NCI-H1417 treated with DMSO at 0.1 percent for 48 hours (cell line): ENCODE measurements at places on chromosomes 11 and 22.

DNA sequence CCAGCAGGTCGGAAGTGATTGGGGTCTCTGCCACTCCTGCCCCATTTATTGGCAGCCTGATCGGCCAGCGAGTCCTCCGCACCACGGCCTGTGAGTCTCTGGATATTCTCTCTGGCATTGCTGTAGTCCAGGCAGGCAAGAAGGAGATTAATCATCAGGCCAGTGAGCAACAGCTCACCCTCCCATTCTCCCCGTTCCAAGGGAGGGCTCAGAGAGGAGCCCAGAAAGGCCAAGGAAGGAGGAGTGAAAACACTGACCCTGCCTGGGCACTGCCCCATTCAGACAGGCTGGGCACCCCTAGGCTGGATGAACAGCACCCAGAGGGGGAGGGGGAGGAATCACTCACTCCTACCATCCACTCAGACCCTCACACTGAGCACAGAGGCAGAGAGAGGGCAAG, 3.1 kb downstream of the SAA2 start:
- no peak for DNase-seq

DNA sequence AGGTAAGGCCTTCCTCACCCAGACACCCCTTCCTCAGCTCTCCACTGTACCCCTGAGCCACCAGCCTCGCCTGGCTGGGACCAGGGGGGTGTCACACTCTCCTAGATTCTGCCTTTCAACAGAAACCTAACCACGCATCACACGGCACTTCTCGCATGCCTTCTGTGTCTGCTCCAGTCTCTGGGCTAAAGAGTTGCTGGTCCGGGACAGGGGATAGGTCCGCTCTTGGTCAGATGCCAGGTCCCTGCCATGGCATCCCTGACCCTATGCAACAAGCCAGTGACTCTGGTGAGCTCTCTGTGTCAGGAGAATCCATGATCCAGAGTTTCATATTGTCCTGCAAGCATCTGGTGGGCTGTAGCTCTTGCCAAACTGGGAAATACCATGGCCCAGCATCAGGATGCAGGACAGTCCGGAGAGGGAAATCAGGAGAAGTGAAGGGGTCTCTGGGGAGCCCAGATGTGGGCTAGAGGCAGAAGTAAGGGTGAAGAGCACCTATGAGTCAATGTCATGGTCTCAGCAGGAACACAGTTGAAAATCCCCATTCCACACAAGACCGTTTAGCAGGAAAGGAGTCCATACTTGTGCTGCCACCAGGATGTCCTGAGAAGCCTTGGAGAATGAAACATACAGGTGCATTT, 14.1 kb downstream of the IGLL5 start:
- no peak for DNase-seq

GRCh38 chr11:100870138-100870537, 183.1 kb downstream of the ARHGAP42 start:
- no peak for DNase-seq

DNA sequence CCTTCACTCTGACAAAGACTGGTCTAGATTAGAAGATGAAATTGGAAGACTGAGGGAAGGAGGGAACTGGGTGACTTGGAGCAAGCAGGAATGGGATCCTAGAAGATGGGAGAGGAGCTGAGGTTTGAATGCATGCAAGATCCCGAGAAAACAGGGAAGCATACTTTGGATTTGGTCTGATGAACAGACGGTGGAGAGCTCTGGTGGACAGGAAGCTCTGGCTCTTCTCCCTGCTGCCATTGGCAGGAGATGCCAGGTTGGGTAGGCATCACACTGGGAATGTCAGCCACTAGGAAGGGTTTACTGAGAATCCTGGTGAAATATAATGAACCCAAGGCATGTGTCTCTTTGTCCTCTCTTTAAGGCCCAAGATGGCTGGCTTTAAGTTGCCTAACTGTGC, 16.5 kb downstream of the NAV2 start:
- DNase-seq = no peak

- no peak for DNase-seq
Measured at GRCh38 chr22:26542831-26543230, 30.6 kb upstream of the TFIP11 start.

GRCh38 chr11:3088806-3089205, 31.6 kb upstream of the CARS1 start:
- no peak for DNase-seq

DNA sequence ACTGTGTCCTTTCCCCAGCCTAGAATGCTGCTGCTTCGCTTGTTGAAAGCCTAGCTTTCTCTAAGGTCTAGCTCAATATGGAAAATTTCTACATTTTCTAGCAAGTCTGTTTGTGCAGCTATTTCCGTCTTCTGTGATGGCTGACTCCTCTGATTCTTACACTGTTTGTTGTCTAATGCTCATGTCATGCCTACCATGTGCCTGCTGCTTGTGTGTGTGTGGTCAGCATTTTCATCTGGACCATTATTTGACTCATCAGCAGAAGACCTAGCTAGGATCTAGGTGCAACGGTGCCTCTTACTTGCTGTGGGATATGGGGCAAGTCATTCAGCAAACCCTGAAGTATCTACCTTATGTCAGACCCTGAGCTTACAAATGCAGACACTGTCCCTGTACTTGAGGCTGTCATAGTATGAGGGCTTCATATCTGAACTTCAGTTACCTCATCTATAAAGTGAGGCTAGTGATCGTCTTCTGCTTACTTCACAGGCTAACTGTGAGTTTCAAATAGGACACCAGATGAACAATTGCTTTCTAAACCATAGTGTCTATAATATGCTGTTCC, 86.5 kb upstream of the MYO18B start:
- DNase-seq = no peak

GRCh38 chr11:71064183-71064582, 188.2 kb downstream of the SHANK2 start:
- DNase-seq = no peak

DNA sequence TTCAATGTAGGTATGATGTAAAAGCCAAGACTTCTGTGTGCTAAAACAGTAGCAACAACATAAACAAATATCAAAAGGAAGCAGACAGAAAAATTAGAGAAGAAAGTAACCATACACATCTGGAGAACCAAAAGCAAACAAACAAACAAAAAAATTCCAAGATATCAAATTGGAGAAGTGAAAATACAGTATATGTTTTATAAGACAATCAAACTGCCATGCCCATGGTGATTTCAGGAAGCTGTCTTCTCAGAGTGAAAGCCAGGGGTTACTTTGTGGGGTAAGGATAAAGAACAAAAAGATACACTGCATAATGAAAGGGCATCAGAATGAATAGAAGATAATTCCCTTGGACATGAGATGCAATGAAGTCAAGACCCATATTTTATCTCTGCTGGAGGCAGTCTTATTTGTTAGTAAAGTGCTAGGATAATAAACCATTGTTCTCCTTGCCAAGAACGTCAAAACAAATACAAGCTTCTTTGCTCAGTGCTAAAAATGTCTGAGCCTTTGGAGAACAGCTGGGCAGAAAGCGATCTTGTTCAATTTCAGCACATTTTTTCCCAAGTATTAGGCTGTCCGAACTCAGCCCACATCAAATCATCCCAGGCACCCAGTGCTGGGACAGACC, 38.1 kb upstream of the LDLRAD3 start:
- no peak for DNase-seq

GRCh38 chr22:18999008-18999407, 62.9 kb upstream of the PRODH start:
- DNase-seq = no peak

GRCh38 chr11:9253086-9253485, 12.1 kb downstream of the DENND5A start:
- no peak for DNase-seq

GRCh38 chr11:31847761-31848160, 36.6 kb upstream of the PAX6 start:
- DNase-seq = no peak

DNA sequence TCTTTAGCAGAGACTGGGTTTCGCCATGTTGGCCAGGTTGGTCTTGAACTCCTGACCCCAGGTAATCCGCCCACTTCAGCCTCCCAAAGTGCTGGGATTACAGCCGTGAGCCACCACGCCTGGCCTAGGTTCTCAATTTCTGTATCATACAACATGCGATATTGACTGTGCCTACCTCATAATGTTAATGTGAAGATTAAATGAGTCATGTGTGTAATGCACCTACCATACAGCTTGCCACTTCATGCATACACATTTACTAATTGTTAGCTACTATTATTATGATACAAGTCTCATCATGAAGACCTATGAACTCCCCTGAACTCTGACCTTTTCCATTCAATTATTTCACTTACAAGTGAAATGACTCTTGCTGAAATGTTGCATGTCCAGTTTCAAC, 25.7 kb downstream of the AGBL2 start:
- DNase-seq = no peak

DNA sequence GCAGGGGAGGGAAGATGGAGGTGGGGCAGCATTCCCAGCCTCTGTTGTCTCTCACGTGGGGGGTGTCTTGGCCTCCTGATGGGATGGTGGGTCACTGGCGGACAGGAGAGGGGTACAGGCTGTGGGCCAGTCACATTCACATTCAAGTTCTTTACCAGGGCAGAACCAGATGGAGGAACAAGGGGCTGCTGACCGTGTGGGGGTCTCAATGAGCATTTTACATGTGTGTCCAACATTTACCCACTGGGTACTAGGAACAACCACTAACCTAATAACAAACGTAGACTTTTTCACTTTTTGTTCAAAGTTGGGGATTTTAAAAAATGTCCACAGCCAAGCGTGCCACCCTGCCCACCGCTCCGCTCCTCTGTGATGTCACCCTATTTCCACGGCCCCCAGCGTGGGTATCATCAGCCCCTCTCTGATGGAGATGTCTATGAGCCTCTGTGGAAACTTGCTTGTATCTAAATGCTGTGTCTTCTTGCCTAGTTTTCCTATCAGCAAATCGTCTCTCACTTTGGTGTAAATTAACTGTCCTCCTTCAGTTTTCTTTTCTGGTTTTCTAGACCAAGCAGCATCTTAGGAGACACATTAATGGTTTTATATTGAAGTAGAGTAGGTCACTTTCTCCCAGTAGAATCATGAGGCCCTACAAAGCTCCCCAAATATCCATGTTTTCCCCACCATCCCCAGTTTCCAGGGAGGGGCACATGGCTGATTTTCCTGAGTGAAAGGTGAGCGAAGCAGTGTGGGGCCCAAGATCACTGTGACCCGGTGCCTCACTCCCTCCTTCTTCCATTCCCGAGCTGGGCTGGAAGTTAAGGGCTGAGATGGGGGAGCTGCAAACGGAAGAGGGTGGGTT, 936.7 kb downstream of the BRD1 start:
- no peak for DNase-seq

DNA sequence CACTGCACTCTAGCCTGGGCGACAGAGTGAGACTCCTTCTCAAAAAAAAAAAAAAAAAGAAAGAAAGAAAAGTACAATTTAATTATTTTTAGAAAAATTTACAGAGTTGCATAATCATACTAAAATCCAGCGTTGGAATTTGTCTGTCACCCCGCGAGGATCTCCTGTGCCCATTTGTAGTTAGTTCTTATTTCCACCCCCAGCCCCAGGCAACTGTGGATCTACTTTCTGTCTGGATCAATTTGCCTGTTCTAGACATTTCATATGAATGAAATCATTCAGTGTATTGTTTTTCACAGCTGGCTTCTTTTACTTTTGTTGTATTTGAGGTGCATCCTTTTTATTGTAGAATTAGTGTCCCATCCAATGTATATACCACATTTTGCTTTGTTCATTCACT, 102.6 kb upstream of the RASSF10 start:
- no peak for DNase-seq

- DNase-seq = no peak
Measured at GRCh38 chr11:87447606-87448005, 409.9 kb downstream of the TMEM135 start.

- DNase-seq = no peak
Measured at GRCh38 chr22:45091254-45091854, 72.4 kb upstream of the NUP50 start.

DNA sequence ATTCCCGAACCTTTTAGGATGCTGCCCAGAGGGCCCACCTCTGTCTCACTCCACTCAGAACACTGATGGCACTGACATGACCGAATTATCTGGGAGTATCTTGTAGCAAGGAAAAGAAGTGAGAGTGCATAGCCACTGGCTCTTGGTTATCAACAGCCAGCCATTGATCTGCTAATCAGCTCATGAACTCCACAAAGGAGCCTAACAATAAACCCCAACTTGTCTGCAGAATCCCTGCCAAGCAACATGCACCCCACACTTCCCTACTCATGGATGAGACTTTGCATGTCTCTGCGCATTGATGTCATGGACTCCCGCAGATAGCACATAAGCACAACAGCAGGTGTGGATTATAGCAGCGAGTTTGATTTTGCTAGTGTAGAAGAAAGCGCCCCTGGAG, 1538.9 kb upstream of the RAG2 start:
- no peak for DNase-seq

DNA sequence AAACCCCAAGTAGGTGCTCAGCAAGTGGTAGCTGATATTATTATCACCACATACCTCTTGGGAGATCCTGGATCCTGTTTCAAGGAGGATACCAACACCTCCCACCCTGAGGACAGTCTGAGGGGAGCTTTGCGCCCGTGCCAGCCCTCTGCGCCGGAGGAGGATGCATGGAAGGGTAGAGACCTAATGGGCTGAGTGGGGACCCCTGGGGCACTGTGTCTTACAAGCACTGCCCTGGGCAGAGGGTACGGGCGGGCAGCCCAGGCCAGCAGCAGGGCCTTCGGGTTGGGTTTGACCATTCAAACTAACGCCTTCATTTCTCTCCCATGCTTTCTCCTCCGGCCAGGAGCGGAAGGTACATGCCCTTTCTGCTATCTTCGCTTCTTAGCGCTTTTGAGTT, 26.3 kb downstream of the MYBPC3 start:
- DNase-seq = no peak

DNA sequence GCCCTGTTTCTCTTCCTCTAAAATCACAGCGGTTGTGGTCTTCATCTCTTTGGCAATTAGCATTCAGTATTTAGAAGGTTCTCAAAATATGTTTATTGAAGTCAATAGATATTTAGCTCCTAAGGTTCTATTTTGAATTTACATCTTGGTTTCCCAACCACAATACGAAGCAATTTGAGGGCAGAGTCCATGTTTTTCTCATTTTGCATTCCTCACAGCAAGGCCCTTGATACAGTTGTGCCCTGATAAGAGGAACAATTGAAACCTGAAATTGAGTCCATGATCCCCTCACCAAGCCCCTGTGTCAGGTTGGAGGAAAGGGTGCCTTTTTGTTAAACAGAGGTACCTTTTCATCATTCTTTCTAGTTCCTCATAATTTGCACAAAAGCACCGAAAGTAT, 131.5 kb downstream of the CCDC81 start:
- DNase-seq = no peak
